ENCODE measurements at places on chromosomes 13 and 19. TPM values are rescaled to one million over a fixed set of nuclear protein-coding genes. Genes with fewer than 3 reads are reported as not detected.

Gene FGF22
- total RNA-seq, result not detected

DNA sequence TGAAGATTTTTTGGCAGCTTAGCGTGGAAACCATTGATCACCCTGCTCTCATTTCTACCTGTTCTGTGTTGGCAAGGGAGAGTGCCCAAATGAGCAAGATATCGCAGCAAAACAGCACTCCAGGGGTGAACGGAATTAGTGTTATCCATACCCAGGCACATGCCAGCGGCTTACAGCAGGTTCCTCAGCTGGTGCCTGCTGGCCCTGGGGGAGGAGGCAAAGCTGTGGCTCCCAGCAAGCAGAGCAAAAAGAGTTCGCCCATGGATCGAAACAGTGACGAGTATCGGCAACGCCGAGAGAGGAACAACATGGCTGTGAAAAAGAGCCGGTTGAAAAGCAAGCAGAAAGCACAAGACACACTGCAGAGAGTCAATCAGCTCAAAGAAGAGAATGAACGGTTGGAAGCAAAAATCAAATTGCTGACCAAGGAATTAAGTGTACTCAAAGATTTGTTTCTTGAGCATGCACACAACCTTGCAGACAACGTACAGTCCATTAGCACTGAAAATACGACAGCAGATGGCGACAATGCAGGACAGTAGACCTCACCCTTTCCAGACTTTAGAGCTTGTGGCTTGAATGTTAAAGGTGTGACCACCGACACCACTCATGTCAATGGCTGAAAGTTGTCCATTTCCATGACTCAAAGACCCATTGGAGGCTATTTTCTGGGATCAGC lies 5.8 kb downstream of the CEBPG start:
- DNase-seq, result no peak

GRCh38 chr19:41646589-41647204 lies 19.8 kb upstream of the CEACAM4 start:
- DNase-seq, result no peak

GRCh38 chr13:109707044-109707741 lies 79.2 kb downstream of the IRS2 start:
- DNase-seq, result no peak

- no peak for DNase-seq
Observed at GRCh38 chr13:93450191-93450621, 223.6 kb downstream of the GPC6 start.

- peak; percentile 92 for DNase-seq
Observed at GRCh38 chr19:58513694-58514563, 2.1 kb upstream of the SLC27A5 start.

GRCh38 chr13:74090397-74090796 lies 43.8 kb downstream of the KLF12 start:
- no peak for DNase-seq

- no peak for DNase-seq
Observed at GRCh38 chr19:35023428-35023827, 6.8 kb upstream of the SCN1B start.

DNA sequence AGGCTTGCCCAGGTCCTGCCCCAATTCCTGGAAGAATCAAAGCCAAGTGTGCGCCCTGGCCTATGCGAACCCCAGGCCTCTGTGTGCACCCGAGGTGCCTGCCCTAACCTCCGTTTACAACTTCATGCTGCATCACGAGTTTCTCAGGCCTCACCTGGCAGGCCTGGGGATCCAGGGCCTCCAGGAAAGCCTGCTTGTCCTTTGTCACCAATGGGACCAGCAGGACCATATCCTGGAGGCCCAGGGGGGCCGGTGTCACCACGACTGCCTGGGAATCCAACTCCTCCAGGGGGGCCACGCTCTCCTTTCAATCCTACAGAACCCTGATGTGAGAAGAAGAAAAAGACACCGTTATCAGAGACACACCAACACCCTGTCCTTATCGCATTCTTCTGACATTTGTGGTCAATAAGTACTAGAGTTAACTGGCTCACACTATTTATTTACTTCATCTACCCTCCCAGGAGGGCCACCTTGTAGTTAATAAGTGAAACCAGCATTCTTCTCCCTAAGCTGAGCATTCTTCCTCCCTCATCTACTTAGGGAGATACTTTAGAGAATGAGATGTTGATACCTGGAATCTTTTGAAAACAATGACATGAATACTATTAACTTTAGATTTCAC lies 120.6 kb downstream of the COL4A1 start:
- no peak for DNase-seq
